ENCODE measurements at places on chromosomes 4 and X.

GRCh38 chrX:19899217-19899788 lies 11.9 kb upstream of the SH3KBP1 start:
- no peak for DNase-seq

DNA sequence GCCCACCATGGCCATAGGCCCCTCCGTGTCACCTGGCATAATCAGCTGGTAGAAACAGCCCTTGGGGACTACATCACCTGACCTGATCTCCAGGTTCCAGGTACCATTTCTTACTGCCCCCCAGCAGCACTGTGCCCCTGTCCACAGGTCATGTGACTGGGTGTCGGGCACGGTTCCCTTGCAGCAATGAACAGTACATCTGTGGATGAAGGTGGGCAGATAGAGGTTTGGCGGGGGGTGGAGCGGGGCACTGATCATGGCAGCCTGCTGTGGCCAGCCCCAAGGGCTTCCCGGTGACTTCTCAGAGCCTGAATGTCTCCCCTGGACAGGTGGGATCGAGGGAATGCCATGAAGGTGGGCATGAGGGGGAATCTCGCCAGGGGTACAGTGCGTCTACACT lies 37.8 kb downstream of the TRMT44 start:
- no peak for DNase-seq

DNA sequence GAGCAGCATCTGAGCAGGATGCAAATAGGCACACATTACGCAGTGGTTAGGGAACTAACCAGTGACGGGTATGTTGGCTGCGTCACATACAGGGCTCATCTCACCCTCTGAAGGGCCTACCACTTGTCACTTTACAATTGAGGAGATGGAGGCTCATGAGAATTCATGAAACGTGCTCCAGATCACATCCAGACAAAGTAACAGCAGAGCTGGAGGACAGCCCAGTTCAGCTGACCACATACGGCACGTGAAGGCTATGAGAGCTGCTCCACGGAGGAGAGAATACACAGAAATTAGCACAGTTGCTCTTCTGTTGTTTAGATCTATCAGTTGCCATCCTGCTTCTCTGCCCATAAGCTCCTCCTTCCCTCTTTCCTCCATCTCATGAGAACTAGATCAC lies 78.4 kb downstream of the FAM9B start:
- DNase-seq: no peak

GRCh38 chrX:38262715-38263620 lies 42.3 kb upstream of the SRPX start:
- DNase-seq: no peak

DNA sequence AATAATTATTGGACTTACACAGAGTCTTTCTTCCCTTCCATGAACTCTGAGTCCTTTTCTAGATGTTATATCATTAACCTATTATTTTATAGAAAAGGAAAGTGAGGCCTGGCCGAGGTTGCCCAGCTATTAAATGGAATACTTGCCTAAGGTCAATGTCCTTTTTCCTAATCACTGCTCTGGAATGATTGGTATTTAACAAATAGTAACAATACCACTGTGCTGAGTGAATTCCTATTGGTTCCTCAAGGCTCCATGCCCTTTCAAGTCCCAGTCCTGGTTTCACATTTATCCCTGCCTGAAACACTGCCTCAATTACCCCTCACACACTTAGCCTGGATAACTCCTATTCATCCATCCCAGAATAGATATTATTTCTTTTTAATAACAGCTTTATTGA lies 6.2 kb downstream of the TCEAL9 start:
- no peak for DNase-seq

Data from stimulated activated CD8-positive, alpha-beta memory T cell treated with anti-CD3 and anti-CD28 coated beads, Interleukin-7, amount 100 ng/mL, for 1 hour (primary cell).